ENCODE measurements at places on chromosomes 3 and 15.

DNA sequence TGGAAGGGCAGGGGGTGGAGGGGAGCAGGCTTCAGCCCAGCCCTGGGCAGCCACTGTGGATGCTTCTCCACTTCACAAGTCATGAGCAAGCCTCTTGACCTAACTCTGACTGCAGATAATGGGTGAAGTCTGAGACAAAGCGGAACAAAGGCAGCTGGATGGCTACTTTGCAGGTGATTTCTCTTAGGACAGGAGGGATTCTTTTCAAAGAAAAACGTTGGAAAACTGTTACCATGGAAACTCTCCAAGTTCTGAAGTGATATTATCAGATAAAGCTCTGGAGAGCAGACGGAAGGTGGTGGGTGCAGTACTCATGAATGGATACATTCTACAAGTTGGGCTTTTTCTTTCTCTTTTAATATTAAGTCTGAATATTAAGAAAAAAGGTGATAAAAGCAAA is 254.2 kb upstream of the SLCO3A1 start:
- DNase-seq, result no peak

GRCh38 chr3:180802837-180803236 is 109.6 kb upstream of the FXR1 start:
- DNase-seq, result no peak

DNA sequence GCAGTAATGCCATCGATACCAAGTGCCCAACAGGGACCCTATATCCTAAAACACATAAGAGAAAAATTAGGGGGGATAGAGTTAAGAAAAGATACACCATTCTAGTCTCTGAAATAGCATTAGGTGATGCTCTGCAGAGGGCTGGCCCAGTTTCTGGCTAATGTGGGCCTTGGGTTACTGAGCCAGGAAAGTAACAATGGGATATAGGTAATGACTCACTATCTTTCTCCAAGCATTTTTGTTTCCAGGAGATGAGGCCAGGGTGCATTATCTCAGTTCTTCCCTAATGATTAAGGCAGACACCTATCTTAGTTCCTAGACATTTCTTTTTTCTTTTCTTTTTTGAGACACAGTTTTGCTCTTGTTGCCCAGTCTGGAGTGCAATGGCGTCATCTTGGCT is 50.0 kb downstream of the PRKAR2A start:
- no peak for DNase-seq

- DNase-seq, result no peak
Measured at GRCh38 chr15:51765751-51766150, 14.4 kb downstream of the TMOD2 start.

DNA sequence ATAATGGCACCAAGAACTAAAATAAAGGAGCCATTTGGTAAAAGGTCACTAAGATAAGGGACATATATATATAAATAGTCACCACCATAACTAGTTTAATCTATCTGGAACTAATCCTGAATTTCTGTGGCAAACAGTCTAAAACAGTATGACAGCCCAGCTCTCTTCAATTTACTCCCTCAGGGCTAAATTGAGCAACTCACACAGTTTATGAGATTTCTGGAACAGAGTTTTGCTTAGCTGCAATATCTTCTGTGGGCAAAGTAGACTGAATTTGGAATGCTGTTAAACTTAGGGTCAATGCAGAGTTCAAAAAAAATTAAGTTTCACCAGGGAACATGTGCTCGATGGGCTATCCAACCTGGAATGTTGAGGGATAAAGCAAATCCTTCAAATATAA is 70.1 kb upstream of the VEPH1 start:
- DNase-seq, result no peak

DNA sequence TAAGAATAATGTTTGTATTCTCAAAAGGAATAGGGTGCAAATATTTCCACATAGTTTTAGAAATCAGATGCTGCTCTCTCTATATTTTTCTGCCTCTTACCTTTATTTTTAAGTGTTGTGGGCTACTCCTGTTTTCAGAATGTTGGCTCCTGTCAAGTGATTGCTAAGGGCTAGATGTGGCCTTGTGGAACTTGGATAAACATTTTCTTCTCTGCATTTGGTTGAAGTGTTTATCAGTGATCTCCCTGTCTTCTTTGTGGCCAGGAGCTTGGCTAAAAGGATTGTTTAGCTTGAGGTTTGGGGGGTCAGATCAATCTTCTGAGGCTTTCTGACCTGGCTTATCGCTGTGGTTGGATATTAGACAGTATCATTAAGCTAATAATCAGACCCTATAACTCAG is 112.6 kb downstream of the TCF12 start:
- no peak for DNase-seq

DNA sequence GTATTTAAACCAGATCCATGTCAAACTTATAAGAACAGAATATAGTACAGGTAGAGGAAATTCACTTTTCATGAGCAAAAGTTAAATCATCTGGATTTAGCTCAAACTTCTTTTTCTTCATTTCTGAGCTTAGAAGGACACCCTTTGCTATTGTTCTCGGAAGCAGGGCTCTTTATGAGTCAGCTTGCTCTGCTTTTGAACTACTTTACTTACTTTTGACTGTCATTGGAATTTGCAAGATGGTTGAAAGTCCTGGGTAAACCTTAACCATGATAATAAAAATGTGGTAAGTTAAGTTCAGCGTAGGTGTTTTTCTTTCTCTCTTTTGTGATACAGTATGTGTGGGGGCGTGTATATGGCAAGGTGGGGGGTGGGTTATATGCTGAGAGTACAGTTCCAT is 312.7 kb upstream of the DPH6 start:
- DNase-seq, result no peak

DNA sequence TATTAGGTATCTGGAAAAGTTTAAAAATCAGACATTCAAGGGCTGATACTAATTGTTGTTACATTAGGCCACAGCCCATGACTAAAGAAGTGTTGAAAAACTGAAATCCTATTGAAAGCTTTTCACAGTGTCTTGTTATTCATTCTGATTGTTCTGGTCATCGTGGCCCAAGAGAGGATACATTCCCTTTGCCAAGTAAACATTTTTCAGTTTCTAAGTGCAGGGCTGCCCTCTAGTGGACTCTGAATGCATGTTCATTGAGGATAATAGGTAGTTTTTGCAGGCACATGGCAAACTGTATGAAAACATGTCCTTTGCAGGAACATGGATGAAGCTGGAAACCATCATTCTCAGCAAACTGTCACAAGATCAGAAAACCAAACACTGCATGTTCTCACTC is 181.1 kb downstream of the MYRIP start:
- peak; percentile 45 for DNase-seq

DNA sequence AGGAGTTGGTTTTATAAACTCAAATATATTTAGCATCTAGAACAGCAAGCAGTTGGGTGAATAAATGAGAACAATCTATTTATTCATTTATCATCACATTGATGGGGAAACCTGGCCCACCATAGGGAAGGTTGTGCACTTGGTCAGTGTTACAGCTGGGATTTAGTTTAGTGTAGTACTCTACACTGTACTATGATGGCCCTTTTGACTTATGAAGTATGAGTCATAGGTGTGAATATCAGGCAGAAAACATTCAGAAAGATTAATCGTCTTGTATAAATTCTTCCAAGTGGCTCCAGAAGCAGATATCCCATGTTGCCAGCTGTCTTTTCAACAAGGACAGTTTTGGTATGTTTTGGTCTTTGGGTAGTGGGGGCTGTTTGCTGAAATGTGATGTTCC is 38.0 kb downstream of the BBS4 start:
- no peak for DNase-seq

GRCh38 chr15:22795206-22796063 is 9.0 kb downstream of the NIPA1 start:
- DNase-seq, result no peak

GRCh38 chr15:40192942-40193341 is 32.1 kb downstream of the BUB1B start:
- DNase-seq, result no peak

Data from GM10248 (cell line).